ENCODE measurements at places on chromosomes 5 and 9.

DNA sequence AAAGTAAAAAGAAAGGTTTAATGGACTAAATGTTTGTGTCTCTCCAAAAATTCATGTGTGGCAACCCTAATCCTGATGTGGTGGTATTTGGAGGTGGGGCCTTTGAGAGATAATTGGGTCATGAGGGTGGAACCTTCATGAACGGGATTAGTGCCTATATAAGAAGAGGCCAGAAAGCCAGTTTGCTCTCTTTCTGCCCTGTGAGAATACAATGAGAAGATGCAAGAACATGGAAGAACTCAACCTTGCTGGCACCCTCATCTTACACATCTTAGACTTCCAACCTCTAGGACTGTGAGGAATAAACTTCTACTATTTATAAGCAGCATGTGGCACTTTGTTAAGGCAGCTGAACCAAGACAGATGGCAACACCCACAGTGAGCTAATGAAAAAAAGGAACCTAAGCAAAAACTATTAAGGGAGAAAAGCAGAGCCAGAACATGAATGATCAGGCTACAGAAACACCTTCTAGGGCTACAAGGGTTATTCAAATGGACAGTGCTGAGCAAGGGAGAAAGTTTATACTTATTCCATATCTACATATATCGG, 159.5 kb downstream of the PLK2 start:
- DNase-seq = no peak

- no peak for DNase-seq
Measured at GRCh38 chr5:34517249-34517648, 138.9 kb upstream of the RAI14 start.

- DNase-seq = no peak
Measured at GRCh38 chr5:68055686-68056085, 159.9 kb upstream of the PIK3R1 start.

DNA sequence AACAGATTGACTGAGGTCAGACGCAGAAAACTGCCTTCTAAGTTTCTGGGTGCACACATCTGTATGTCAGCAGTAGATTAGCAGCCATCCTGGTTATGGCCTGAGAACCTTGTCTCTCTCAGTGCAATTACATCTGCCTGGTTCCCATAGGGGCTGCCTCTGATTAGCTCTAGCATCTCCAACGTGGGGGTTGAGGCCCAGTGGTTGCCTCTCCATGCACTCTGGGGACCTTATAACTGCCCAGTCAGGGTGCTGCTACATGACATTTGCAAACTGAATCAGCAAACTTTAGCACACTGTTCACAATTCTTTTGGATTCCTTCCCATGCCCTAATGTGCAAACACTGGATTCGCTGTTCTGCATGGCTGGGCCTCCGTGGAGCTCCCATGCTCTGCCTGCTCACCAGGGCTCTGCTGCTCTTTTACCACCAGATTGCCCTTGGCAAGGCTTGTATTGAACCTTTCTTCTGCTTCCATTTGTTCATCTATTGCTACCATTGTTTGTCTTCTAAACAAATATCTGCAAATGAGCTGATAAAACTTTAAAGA, 36.2 kb downstream of the SNX18 start:
- no peak for DNase-seq

- DNase-seq = no peak
Measured at GRCh38 chr5:20649966-20650365, 662.0 kb upstream of the CDH18 start.

DNA sequence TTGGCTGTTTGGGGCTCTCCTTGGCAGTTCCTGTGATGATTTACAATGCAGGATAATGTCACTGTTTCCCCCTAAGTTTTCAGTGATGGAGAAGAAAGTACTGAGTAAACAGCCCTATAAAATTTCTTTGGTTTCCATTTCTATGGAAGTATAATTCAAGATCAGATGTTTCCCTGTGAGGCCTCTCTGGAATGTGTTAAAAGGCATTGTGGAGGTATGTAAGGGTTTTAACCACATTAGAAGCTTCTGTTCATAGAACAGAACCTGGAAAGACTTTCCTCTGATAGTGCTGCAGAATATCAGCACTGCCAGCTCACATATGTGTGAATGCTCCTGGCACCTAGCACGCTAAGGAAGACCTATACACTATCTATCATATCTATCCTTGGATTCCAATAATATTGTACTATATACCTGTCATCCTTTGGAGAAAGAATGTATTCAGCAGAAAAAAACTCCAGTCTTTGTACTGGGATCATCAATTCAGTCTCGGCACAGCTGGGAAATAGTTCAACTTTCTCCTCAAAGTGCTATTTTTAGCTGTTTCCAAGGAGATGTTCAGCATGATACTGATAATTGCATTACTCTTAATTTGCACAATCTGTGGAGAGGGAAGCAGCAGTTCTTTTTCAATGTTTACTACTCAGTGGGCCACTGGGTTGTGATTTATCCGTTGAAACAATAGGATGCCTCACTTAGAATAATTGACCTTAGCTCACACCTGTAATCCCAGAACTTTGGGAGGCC, 21.9 kb downstream of the TTC1 start:
- DNase-seq = no peak

GRCh38 chr5:172769342-172769615, 1.7 kb downstream of the DUSP1 start:
- no peak for DNase-seq
